NCI-H1092 treated with DMSO at 0.1 percent for 48 hours (cell line): ENCODE measurements at places on chromosomes 5 and 9.
A peak's percentile ranks its signal among the peaks of the same experiment; 100 is the strongest.

DNA sequence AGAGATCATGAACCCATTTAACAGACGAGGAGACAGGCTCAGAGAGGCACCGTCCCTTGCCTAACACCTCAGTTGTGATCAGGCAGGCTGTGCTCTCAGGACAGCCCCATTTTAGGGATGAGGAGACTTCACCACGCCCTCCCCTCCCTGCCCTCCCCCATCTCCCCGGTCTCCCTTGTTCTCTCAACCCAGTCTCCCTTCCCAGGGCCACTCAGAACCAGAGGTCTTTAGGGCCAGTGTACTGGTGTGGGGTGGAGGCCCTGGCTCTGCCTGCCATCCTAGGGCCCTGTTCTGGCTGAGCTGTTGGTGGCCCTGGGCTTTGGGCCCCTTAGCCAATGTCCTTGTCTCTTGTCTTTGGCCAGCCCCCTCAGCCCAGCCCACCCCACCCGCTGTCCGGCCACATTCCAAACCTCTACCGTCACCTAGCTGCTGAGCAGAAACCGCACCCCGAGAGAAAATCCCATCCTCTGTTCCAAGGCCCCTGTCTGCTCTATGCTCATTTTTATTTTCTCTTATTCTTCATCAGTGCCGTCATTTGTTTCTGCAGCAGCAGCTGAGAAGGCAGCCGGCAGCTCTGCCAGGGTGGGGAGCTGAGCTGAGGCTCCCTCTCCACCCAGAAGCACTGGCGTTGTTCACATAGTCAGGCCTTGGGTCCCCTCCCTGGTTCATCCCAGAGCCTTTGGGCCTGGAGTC is 33.9 kb downstream of the OLFML2A start:
- DNase-seq = no peak

GRCh38 chr5:112711436-112711835 is 26.2 kb upstream of the APC start:
- DNase-seq = no peak

GRCh38 chr9:73515216-73515615 is 363.6 kb downstream of the ANXA1 start:
- DNase-seq = peak; percentile 9

GRCh38 chr5:160097991-160098390 is 21.3 kb downstream of the PWWP2A start:
- no peak for DNase-seq
